Glomerular endothelial cell (primary cell): ENCODE measurements at places on chromosomes 2 and 18.

DNA sequence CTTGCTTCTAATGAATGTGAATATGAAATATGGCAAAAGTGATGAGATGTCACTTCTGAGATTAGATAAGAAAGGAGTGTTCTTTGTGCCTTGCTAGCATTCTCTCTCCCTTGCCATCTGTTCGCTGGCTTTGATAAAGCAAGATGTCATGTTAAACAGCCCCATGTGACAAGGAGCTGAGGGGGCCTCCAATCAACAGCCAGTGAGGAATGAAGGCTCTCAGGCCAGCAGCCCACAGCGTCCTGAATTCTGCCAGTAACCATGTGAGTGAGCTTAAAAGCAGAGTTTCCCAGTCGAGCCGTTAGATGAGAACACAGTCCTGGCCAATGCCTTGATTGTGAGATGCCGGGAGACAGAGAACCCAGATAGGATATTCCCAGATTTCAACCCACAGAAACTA is 198.8 kb downstream of the IRS1 start:
- no peak for DNase-seq

- no peak for DNase-seq
These were observed 125.9 kb upstream of the NRP2 start for GRCh38 chr2:205556357-205556756.

DNA sequence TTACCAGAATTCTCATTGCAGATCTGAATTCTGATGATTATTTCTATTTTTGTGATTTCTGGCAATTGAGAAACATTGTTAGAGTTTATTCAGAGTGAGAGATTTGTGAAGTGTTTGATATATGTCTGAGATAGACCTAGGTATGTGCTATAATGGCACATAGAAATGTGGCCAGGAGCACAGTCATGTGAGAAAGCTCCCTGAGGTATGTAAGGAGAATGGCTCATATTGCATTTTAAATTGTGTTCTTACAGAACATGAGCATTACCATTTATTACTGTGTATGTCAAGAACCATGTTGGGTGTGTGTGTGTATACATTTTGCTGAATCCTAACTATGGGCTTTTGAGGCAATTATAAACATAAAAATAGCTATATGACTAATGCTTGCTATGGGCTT is 101.2 kb downstream of the RAPGEF4 start:
- DNase-seq, result no peak

- DNase-seq, result no peak
These were observed 226.0 kb upstream of the LRRTM1 start for GRCh38 chr2:80530442-80531064.

- DNase-seq, result no peak
These were observed 120.3 kb downstream of the GYPC start for GRCh38 chr2:126776255-126776654.

DNA sequence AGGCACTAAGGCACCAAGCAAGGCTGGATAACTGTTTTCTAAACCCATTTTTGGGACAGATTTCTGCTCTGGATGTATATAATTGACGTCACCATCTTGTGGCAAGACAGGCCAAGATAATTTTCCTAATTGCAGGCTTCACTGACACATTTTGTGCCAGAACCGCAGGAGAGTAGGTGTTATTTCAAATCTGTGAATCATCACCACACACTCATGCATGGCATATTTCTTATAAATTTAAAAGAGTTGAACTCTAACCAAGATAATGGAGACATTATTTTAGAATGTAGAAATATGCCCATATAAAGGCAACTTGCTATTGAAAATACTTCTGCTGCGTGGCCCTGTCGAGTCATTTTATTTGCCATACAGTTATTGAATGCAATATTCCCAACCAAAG is 68.3 kb upstream of the ACYP2 start:
- DNase-seq, result no peak

DNA sequence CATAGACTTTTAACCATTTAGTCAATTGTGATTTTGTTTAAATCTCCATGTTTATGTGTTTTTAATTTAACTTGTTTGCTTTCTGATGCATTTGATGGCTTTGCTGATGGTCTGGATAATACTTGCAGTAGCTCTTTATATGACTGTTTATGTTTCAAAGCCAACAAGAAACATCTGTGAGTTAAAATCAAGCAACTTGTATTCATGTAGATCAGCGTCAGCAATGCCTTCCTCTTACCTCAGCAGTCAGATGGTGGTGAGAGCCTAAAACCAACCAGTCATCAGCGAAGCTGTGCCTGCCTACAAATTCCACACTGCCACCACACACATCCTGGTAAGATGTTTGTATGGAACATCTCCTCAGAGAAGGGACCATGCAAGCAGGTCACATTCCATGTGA is 231.9 kb downstream of the PTGR3 start:
- DNase-seq, result no peak

GRCh38 chr2:227565080-227565479 is 33.6 kb upstream of the SCYGR2 start:
- DNase-seq, result no peak

- peak; percentile 72 for DNase-seq
These were observed 56.5 kb upstream of the CREB1 start for GRCh38 chr2:207473049-207473930.
